Right ventricle myocardium inferior (tissue), 1 donor: ENCODE measurements at places on chromosomes 7 and 10. TPM values are rescaled to one million over a fixed set of nuclear protein-coding genes. Genes with fewer than 3 reads are reported as not detected.

Gene CACNA2D1
- 46.1 TPM for total RNA-seq

Gene NEURL1
- 0.05 TPM for total RNA-seq

Gene PHYHIPL
- total RNA-seq, result not detected

Gene FAM25C
- not detected for total RNA-seq

Gene HTR5A
- total RNA-seq, result not detected

Gene SP8
- not detected for total RNA-seq

Gene GIMAP8
- total RNA-seq, result 14.9 TPM

Gene SMIM30
- total RNA-seq, result 117 TPM

Gene H2BK1
- total RNA-seq, result not detected

Gene DKK1
- not detected for total RNA-seq

Gene FOXP2
- 2.4 TPM for total RNA-seq

Gene ADARB2
- 0.19 TPM for total RNA-seq

Gene MRC1
- total RNA-seq, result 38.3 TPM

Gene HGF
- 3.1 TPM for total RNA-seq

Gene ITPRID1
- not detected for total RNA-seq

Gene GPR26
- total RNA-seq, result not detected

Gene CTAGE6
- total RNA-seq, result not detected

Gene SH2B2
- total RNA-seq, result 1.2 TPM

Gene CTAGE15
- not detected for total RNA-seq
